NCI-H1105 (cell line): ENCODE measurements at places on chromosomes 4 and X.
A peak's percentile ranks its signal among the peaks of the same experiment; 100 is the strongest.

DNA sequence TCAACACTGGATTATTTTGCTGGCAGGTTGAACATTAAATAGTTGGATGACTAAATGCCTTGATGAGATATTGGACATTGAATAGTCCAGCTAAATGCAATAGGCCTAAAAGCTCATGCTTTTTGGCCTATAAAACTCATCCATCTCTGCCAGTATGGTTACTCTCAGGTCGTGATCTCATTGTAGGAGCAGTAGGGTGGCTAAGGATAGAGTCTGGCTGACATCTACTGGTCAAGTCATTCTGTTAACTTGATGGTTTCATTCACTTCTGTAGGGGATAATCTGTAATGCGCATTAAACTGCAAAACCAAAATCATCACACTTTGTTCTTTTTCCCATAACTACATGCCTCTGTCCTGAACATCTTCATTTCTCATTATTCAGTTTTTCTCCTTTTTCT lies 227.0 kb downstream of the DKK2 start:
- DNase-seq, result peak; percentile 5

DNA sequence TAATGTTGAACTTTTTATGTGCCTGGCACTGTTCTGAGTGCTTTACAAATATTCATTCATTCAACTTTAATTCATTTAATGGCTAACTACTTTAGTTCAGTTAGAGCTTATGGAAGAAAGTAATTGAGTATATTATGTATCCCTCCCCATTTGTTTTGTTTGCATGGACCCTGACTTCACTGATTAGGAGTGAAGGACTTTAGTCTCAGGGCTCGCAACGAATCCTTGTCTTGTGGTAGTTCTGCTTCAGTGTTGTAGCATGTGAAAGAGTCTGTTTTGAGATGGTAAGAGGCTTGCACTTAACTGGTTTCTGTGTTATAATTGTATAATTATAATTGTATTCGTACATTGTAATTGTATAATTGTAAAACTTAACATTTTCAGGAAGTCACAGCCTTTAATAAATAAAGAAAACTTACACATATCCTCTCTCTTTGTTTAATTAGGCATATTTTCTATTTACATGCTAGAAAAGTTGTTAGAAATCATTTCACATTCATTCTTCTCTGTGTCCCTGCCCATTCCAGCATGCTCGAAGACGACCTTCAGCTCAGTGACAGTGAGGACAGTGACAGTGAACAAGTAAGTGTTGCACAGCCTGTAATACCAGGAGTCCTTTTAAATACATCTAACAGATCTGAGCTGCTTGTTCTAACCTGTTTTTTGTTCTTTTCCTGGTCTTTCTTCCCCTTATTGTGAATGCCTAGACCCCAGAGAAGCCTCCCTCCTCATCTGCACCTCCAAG lies 115.1 kb downstream of the KLHL8 start:
- no peak for DNase-seq

DNA sequence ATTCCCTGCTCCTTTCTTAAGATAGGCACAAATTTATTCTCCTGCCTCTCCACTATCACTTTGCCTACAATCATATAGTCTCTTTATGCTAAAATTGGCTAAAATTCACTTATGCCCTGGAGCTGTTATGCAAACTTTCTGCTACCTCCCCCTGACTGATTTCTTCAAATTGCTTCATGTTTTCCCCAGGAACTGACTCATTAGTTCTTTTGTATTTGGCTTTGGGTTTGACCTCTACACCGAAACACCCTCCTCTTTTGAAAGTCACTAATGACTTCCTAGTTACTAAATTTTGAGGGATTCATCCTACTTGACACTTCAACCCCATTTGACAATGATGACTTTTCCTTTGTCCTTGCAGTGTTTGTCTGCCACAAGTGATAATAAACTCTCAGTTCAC lies 222.6 kb downstream of the NDST4 start:
- DNase-seq, result no peak

DNA sequence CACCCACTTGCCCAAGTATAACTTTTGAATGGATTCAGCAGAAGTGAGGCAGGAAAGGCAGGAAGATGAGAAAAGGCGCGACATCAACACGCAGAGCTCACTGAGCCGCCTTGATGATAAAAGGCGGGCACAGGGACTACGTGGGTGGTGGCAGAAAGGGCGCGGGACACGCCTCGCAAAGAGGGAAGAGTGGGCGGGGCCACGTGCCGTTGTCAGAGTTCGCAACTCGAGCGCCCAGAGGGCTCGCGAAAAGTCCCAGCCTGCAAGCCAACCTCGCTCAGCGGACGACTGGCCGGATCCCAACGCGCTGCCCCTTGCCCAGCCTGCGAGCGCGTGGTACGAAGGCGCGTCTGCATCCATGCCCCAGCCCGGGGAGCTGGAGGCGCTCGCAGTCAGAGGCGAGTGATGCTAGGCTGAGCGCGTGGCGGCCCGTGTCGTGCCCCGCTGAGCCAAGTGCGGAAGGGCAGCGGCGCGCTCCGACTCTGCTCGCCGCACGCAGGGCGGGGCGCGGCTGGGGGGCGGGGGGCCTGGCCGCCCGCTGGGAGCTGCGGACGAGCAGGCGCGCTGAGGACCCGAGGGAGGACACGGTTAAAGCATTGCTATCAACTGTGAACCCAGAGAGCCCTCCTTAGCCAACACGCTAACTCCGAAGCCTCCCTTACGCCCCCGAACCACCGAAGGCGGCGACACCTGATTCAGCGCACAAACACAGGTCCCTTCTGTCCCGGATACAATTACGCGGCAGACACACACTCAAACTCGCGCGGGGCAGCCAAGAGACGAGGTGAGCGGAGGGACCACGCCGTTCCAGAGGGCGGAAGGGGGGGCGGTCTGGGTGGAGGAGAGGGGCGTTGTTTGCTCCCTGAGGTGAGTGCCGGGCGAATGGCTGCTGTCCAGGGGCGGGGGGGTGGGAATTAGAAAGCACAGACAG lies at the start of gene UGT8:
Gene UGT8, plus strand, starts transcription at position 617 of the 931 bp plus-strand sequence. CDS start 24,074 bp downstream, outside the sequence.
- DNase-seq, result peak; percentile 80

DNA sequence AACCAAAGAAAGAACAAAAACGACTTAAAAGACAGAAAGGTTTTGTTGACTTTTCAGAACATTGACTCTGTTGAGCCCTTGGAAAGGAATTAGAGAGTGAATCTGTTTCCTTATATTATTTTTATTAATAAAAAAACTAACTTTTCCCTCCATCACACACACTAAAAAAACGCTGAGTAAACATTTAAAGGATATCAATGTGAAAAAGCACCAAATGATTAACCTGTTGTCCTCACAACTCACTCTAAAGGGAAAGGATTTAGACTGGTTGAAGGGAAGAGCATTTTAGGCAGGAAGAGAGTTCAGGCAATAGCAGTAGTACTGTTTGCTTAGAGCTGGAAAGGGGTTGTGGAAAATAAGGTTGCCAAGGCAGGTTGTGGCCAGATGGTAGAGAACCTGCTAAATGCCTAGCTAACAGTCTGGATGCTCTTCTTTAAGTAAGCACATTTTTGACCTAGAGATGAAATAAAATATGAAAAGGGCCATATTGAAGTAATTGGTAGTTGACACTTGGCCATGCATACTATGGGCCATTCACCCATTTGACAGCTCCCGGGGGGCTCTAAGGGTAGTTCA lies 98.0 kb upstream of the NDP start:
- DNase-seq, result no peak

- no peak for DNase-seq
Observed at GRCh38 chrX:87896057-87896456, 378.5 kb downstream of the KLHL4 start.

DNA sequence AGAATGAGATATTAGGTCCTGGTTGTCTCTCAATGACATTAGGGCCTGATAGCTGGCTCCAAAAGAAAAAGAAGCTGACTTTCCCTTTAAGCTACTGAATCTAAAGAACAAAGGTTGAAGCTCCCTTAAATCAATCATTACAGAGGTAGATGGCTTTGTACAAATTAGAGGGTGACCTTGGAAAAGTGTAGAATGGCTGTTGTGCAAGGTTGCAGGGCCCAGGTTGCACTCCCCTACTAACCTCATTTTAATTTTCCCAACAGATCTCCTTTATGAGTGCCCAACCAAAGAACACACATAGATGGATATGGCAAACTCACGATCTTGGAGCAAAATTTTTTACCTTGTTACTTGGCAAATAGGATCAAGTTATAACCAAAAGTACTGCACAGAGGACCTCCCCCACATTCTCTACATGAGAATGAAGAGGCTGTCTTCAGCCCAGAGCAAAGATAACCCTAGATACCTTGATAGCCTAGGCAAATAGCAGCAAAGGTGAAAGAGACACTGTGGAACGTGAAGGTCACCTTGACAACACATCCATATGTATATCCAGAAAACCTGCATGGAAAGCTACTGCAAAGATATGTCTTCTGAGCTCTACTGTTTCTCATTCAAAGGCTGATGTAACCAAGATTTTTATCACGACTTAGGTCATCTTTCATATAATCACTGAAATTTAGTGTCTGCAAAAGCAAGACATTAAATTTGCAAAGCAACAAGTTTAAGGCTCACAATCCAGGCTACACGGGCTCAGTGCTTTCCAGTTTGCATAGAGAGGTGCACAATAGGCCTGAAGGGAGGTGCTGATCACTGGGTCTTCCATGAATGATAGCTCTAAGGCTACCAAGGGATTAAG lies 23.0 kb downstream of the KLB start:
- DNase-seq, result no peak

GRCh38 chr4:37365888-37366287 lies 121.3 kb downstream of the NWD2 start:
- no peak for DNase-seq

DNA sequence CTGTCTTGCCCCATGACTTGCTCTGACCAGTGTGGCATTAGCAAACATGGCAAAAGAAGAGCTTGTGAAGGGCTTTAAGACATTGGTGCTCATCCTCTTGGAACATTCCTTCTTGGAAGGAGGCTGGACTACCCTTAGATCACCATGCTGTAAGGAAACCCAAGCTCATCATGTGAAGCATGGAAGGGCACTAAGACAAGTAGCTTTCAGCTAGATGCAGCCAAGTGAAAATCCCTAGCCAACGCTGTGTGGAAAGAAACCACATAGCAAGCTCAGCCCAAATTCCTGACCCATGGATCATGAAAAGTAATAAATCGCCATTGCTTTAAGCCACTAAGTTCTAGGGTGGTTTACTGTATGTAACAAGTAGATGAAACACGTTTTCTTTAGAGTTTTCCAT lies 12.4 kb upstream of the PACRGL start:
- DNase-seq, result no peak

DNA sequence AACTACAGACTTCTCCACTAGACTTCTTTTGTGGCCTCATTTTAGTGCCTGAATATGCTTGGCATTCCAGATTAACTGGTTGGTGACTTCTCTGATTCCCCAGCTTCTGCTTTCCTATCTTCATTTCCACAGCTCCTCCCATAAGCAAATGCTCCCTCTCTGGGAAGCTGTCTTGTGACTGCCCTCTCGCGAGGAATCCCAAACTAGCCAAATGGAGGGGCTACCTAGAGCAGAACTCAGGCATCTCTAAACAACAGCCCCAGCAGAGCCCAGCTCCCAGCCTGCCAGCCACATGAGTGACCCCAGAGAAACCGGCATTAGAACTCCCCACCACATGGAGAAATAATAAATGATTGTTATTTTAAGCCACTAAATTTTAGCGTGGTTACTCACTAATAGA lies 7.6 kb upstream of the VEGFD start:
- DNase-seq, result no peak

GRCh38 chr4:88246600-88246999 lies 37.8 kb downstream of the PPM1K start:
- DNase-seq, result no peak

DNA sequence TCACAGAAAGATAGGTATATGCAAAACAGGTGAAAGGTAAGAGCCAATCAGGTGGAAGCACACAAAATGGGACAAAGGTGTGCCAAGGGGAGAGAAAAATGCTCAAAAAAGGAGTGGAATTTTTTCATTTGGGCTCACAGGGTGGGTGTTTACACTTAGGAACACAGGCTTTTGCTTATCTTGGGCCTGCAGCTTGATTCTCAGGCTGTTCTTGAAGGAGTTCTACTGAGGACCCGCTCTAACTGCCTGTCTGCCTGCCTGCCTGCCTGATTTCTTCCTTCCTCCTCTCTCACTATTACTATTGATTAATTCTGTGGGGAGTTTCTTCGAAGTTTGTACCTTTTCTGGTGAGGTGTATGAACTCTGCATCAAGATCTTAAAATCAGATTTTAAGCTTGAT lies 120.3 kb upstream of the CTSO start:
- no peak for DNase-seq

DNA sequence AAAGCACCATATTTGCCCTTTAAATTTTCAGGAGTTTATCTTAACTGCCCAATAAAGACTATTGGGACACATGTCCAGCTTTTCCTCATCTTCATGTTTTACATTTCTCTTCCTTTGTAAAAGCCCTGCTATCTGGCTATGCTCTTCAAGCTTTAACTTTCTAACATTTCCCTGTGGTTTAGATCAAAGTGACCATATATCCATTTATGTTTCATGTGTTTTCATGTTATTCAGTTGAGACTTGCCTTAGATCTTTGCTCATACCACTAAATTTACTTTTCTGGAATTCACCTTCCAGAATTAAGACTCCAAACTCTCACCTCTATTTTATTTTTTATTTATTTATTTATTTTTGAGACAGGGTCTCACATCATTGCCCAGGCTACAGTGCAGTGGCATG lies 78.5 kb downstream of the EFHC2 start:
- no peak for DNase-seq

DNA sequence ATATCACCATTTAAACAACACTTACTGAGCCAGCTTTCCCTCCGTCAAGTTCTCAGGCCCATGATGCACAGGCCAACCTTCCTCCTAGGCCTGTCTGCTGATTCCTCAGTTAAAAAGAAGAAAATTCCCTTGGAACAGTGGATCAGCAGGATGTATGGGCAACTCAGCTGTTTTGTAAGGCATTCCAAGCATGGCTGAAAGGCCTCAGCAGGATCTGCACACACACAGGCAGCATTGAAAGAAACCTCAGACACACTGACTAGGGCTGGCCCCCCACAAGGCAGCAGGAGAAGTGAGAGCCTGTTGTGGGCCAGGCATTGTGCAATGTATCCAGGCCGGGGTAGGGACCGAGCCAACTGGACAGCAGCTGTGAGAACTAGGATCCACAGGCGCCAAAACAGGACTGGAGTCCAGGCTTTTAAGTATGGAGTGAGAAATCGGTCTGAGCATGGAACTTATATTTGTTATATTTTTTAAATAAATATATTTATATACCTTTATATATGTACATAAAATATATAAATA lies 171.4 kb downstream of the NWD2 start:
- no peak for DNase-seq

DNA sequence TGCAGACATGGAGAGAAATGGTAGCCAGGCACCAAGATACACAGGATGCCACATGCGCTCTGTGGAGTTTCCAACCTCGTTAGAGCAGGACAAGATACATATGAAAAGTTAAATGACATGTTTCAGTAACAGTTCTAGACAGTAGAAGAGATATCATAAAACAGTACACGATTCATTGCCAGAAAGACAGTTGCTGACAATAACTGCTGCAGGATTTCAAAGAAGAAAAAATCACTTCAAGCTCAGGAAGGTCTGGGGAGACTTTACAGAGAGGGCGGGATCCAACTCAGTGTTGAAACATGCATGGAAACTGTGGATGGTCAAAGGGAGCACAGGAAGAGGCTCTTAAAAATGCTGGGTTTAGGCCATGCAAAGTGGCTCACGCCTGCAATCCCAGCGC lies 31.0 kb downstream of the DCTD start:
- no peak for DNase-seq
